A673 (cell line): ENCODE measurements at places on chromosomes 6 and 20. TPM values are rescaled to one million over a fixed set of nuclear protein-coding genes. Genes with fewer than 3 reads are reported as not detected.

GRCh38 chr6:99768166-99768565, 161.5 kb downstream of the PRDM13 start:
- DNase-seq, result no peak

- peak; percentile 49 for DNase-seq
These were observed 212.6 kb upstream of the RSPO3 start for GRCh38 chr6:126905917-126906316.

DNA sequence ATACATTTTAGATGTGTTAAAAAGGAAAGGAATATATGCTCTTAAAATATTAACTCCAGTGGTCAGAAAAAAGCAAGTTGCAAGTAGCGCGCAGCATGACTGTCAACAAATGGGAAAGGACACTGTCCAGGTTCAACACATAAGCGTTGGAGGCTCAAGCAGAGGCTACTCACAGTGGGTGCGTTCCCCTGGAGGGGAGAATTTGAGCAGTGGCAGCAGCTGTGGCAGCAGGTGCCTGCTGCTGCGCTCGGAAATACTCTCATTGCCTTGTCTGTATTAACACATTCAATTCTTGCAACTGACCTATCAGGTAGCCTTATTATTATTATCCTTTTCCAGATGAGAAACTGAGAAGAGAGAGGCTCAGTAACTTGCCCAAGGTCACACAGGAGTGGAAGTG, 21.9 kb upstream of the CCN6 start:
- no peak for DNase-seq

DNA sequence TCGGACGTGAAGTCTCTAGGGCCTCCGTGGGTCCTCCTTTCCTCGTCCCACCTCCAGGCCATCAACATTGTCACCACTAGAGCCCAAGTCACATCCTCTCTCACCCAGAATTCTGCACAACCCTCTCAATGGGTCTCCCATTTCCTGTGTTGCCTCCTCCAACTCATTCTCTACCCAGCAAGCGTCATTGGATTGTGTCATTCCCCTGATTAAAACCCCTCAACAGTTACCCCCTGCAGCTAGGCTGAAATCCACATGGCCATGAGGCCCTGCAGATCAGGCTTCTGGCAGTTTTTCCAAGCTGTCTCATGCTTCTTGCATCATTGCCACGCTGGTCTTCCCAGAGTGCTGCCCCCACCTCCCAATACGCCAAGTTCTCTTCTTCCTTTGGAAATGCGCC, 12.9 kb upstream of the FAM210B start:
- peak; percentile 30 for DNase-seq

GRCh38 chr6:7617801-7618764, 28.1 kb downstream of the SNRNP48 start:
- peak; percentile 43 for DNase-seq

DNA sequence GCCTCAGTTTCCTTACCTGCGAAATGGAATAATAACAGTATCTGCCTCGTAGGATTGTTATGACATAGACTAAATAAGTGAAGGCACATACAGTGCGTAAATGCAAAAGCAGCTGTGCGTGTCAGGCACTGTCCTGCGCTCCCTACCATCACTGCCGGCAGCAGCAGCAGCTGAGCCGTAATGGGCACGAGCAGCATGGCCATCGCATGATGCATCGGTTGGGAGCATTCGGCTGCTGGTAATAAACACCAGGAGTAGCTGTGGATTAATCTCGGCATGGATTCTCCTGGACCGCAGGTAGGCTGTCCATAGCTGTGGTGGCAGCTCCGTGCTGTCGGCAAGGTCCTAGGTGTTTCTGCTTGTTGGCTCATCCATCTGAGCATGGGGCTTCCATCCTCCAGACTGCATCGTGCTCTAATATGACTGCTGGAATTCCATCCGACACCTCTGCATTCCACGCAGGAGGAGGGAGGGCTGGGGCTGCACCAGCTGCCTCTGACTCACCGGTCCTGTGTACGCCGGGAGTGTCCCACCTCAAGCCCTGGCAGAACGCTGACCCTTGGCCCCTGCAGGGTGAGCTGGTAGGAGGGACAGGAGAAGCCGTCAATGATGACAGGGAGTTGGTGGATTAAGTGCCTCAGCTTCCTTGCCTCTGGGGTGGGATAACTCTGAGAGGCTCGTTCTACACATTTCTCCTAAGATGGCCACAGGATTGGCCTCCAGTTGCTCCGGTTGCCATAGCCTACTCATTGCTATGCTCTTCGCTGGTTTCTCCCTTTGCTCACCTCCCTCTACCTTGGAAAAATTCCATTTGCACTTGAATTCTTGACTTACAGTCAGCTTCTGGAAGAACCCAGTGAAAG, 100.9 kb upstream of the PMEPA1 start:
- DNase-seq, result no peak

DNA sequence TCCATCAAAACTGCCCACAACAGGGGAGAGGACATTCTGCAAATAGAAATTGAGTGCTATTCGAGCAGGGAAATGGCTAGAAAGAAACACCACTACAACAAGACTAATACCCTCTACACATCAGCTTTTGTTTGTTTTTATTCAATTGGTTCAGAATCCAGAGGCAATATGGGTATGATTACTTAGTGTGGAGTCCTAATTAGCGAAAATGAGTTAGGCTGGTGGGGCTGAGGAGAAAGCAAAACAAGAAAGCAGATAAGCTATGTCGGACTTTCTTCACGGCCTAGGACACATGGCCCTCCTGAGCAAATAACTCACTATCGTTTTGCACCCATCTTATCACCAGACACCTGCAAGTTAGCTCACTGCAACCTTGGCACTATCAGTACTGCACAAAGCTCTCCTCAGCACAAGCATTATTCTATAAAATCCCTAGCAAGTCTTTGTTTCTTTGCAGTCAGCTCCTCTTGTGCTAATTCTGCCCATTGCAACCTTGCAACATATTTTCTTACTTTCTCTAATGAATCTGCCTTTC, 31.3 kb upstream of the SH3BGRL2 start:
- no peak for DNase-seq

DNA sequence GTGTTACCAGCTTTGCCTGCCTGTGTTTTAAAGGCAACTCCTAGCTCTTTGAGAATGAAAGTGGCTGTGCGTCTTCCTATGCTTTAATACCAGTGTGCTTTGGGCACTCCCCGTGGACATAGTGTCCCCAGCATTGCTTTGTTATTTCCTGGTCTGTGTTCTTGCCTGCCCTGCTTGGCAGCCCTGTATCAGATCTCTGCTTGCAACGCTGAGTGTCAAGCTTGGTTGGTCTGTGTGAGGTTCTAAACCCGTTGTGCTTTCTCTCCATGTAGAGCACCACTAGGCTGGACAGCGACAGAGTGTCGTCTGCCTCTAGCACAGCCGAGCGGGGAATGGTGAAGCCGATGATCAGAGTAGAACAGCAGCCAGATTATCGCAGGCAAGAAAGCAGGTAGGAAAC, 80.2 kb downstream of the AFDN start:
- peak; percentile 4 for DNase-seq

DNA sequence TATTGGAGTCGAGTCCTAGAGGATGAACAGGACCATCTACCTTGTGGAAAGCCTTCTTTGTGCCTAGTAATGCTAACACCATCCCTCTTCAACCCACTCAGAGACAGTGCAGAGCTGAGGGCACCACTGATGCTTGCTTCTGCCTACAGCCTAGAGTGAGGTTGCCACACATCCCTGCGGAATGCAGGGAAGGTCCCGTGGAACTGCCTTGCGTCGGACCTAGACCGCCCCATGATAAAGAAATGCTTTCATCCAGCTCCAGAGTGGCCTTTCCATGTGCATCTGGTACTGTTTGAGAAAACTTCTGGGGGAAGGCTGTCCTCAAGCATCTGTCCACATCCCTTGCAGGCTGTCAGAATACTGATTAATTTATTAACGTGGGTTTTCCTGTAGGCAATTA, 168.4 kb downstream of the PHACTR1 start:
- no peak for DNase-seq

DNA sequence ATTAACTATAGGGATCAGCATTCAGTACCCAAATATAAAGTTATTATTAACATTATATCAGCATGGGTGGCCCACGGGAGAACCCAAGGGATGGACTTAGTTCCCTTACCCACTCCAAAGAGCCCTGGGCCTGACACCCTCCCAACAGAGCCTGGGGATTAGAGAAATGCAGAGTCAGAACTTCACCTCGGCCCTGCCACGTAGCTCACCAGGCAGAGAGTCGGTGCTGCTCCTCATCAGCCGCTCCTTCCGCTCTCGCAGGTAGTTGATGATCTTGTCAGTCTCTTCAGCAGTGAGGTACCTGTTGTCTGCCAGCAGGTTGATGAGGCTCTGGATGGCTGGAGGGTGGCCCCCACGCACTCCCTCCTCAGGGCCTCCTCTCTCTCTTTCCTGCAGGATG, 26.6 kb downstream of the NCOA5 start:
- DNase-seq, result no peak

DNA sequence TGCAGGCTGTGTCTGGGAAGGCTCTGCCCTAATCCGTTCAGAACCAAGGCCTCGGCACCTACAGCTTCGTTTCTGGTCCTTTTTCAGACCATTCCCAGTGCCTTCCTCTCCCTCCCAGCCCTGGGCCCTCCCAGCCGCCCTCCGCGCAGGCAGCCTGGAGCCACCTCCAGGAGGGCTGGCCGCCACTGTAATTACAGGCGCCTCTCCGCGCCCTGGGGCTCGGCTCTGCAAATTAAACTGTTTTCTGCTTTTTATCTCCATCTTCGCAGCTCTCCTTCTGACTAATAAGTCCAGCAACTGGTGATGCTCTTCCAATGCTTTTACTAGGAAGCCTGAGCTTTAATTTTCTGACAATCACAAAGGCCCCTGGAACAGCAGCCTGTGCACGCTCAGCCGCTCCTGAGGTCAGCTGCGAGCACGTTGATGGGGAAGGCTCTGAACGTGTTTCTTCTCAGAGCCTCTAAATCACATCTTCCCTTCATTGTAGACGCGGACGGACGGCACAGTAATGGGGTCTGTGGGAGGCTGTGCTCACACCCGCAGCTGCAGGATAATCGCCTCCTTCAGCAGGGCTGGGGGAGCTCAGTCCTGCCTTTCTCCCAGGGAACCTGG, 194.6 kb downstream of the DLL1 start:
- DNase-seq, result no peak

The KCNG1 gene
- 19.6 and 22.7 TPM in 2 replicates for total RNA-seq

The RNF182 gene
- 20.7 and 20.8 TPM in 2 replicates for total RNA-seq

The LGSN gene
- not detected in 2 replicates for total RNA-seq
